ENCODE measurements at places on chromosomes 12 and 14.

GRCh38 chr14:20546877-20547276, 14.0 kb downstream of the RNASE9 start:
- no peak for DNase-seq

DNA sequence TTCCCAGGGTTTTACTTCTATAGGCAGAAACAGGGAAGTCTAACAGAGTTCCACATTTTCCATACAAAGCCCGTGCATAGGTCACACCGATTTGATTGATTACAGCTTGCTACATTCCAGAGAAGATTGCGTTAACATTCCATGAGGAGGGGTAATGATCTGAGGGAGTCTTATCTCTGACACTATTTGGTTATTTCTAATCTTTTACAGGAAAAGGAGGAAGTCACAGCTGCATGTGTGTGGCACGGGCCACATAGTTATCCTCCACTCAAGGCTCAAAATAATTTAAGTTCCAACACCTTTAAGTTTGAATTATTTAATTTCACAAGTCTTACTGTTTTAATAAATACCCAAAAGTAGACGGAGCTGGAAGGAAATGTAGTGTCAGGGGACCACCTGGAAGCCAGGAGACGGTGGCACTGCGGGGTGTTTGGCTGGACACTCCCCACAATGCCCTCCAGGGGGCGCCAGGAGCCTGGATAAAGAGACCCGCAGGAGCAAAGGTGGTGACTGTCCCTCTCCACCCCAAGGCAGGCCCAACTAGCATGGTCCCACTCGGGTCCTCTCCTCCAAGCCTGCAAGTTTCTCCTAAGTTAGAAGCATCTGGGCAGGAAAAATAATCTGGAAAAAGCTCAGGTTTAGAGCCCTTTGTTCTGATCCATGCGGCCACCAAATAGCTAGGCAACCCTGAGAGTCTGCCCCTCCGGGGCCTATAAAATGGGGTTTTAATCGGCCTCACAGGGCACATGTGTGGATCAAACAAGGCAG, 20.2 kb downstream of the KRT8 start:
- peak; percentile 77 for DNase-seq

DNA sequence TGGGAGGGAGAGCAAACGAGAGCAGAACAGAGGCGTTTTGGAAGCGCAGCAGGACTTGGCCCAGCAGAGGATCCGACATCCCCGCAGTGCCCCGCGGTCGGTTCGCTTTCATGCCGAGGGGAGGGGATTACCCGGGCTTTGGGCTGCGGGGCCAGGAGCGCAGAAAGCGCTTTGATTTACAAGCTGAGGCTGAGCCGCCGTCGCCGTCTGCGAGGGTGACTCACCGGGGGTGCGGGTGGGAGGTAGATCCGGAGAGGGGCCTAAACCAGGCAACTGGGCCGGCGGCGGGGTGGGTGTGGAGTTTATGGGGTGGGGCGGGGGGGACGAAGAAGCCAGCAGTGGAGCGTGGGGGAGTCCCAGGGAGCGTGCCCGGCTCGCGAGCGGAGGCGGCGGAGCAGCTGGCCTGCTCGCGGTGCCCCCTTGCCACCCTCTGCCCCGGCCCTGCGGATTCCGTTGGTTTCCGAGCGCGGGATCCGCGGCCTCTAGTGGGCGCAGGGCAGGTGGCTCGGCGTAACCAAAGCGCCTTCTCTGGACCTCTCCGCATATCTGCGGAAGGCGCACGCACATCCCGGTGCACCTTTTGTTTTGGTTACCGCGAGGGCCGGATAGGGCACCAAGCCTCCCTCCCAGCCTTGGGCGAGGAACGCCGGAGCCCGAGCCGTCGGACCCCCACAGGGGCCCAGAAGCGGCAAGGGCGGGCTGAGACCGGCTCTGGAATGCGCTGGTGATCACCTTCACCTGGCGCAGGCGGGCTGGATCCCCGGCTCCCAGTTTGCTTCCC, 2.6 kb downstream of the SIX4 start:
- peak; percentile 67 for DNase-seq

DNA sequence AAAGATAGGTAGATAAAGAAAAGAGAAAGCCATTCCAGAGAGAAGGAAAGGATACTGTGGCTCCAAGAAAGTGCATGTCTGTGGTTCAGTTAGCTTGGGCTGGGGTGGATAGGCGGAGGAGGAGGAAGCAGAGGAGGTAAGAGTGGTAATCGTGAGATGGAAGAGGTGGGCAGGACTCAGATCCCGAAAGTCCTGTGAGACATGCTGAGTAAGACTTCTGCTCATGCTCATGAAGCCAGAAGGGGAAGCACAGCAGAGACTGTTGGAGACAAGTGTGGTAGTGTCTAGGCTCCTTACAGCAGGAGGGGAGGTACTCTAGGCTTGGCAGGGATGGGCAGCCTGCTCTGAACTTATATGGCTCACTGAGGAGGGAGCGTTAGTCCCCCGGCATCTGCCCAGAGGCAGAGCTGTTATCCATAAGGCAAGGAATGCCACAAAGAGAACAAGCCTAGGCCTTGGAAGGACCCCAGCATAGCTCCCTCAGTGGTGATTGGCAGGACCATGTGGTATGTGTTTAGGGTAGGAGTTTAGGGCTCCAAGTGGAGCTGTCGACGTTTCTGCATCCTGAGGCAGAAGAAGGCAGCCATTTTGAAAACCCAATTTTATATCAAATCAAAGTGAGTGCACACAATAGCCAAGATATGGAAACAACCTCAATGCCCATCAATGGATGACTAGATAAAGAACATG, 135.3 kb downstream of the SMOC1 start:
- no peak for DNase-seq

DNA sequence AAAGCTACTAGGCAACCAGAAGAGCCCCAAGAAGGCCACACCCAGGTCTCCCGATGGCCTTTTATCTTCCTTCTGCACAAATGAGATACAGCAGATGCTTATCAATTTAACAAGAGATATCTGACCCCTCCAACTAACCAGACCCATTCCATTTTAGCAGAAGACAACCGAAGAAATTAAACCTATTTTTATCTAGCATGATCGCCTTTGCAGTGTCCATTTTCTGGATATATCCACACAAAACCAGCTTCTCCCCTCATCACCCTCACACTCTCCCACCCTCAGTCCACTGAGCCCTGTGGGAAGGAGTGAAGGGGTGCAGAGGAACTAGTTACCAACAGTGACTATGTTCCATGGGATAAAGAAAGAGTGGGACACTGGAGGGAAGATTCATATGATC, 20.9 kb upstream of the DHRS4 start:
- no peak for DNase-seq

Data from MCF 10A (cell line).